ENCODE measurements at places on chromosomes 6 and 20.

GRCh38 chr20:15200147-15200565 is 862.7 kb upstream of the FLRT3 start:
- no peak for DNase-seq

DNA sequence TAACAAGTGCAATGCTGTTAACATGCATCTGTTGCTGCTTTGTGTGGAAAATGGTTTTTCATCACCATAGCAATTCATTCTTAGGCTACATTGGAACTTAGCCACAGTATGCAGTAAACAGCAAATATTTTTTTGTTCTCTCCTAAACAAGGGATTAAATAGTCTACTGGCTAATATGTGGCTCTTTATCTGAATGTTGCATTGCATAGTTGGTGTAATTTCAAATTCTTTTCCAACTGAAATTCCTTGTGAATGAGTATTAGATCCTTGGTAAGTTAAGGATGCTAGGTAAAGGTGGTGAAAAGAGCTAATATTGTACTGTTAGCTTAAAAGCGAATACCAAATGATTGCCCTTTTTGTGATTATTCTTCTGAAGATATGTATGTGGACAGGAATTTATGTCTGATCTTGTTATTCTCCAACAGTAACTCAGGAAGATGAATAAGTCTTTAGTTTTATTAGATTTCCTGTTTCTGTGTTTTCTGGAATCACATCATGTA is 958 bp downstream of the MLIP start:
- DNase-seq: no peak

DNA sequence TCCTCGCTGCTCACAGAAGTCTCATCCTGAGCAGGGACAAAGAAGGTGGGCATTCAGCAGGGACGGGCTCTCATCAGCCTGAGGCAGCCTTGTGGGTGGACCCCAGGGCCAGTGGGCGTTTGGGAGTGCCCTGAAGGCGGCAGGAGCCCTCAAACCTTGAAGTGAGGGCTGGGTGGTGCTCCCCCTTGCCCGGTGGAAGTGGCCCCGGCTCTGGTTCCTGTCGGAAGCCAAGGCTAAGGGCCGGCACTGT is 110.5 kb downstream of the NOL4L start:
- DNase-seq: no peak

DNA sequence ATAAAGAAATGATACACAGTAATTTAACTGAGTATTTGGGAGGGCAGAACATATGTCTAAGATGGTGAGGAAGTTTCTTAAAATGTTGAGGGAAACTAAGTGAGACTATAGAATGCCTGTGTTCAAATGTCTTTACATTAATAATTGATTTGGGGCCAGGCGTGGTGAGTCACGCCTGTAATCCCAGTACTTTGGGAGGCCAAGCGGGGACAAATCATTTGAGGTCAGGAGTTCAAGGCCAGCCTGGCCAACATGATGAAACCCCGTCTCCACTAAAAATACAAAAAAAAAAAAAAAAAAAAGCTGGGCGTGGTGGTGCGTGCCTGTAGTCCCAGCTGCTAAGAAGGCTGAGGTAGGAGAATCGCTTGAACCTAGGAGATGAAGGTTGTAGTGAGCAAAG is 66.7 kb downstream of the THEMIS start:
- DNase-seq: no peak

GRCh38 chr6:123838505-123839234 is 35.0 kb downstream of the NKAIN2 start:
- no peak for DNase-seq

- peak; percentile 50 for DNase-seq
Measured at GRCh38 chr20:31967830-31968249, at the start of gene XKR7. Gene XKR7, plus strand, starts transcription at chr20:31968151. Its CDS starts 25 bp downstream, at chr20:31968176.

- DNase-seq: no peak
Measured at GRCh38 chr6:166262743-166263515, 45.3 kb downstream of the PRR18 start.

DNA sequence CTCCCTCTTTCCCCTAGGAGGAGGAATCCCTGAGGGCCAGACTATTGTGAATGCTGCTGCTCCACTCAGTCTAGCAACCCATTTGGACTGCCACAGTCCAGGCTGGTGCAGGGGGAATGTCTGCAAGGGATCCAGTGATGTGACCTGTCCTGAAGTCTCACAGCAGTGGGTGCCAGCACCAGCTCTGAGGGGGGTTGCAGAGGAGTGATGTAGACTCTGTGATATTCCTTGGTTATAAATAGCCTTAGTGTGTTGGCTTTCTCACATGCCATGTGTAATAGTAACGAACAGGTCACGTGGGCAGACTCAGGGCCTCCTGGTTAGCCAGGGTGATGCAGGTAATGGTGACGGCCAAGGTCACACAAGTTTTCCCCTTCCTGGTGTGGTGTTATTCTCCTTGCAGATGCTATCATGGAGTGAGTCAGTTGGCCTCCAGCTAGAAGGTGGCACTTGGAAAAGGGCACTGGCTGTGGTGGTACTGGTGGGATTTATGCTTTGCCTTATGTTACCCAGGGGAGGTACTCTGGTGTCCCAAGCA is 404.4 kb downstream of the UTRN start:
- DNase-seq: no peak

DNA sequence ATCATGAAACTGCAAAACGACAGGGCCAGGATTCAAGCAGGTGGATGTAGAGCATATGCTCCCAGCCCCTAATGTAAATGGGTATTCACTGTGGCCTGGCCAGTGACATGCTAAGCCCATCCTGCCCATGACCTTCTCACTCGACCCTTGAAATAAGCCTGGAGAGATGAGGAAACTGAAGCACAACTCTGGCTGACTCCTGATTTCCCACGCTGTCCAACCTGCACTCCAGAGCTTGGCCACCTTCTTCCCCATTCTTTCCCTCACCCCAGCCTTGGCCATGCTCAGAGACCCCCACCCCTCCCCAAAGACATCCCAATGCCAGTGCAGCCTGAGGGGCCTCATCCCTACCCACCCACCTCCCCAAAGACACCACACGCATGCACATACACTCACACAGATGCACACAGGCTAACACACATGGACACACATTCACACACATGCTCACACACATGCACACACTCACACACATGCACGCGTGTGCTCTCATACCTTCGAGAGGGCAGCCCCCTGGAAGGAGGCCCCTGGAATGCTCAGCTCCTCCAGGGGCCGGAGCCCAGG is 12.4 kb downstream of the TFEB start:
- no peak for DNase-seq

DNA sequence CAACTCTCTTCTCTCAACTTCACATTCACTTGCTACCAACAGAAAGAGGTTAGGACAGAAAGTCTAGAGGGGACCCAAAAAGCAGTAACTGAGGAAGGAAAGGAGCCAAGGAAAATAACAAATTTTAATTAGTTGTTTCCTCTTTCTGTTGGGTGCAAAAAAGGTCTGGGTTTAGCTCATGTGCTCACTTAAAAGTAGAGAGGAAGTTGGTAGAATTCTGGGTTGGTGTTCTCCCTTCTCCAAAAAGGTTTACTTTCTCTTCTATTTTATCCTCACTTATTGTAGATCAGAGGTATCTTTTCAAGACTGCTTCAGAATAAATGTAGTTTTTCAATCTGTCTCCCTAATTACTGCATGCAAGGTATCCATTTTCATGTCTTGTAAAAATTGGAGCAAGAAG is 42.8 kb downstream of the MAP3K7 start:
- DNase-seq: no peak

GRCh38 chr20:19757487-19758132 is 448 bp upstream of the RIN2 start:
- no peak for DNase-seq

GRCh38 chr20:13277663-13278295 is 56.7 kb downstream of the ISM1 start:
- no peak for DNase-seq

- DNase-seq: no peak
Measured at GRCh38 chr6:98957450-98957849, 9.7 kb upstream of the FBXL4 start.

GRCh38 chr6:56539527-56540105 is 103.1 kb downstream of the DST start:
- no peak for DNase-seq

- no peak for DNase-seq
Measured at GRCh38 chr20:47195573-47195972, 160.9 kb downstream of the ZMYND8 start.

GRCh38 chr20:17641993-17642392 is 40.0 kb downstream of the RRBP1 start:
- DNase-seq: no peak

GRCh38 chr6:159828074-159828473 is 28.0 kb downstream of the PNLDC1 start:
- DNase-seq: no peak

DNA sequence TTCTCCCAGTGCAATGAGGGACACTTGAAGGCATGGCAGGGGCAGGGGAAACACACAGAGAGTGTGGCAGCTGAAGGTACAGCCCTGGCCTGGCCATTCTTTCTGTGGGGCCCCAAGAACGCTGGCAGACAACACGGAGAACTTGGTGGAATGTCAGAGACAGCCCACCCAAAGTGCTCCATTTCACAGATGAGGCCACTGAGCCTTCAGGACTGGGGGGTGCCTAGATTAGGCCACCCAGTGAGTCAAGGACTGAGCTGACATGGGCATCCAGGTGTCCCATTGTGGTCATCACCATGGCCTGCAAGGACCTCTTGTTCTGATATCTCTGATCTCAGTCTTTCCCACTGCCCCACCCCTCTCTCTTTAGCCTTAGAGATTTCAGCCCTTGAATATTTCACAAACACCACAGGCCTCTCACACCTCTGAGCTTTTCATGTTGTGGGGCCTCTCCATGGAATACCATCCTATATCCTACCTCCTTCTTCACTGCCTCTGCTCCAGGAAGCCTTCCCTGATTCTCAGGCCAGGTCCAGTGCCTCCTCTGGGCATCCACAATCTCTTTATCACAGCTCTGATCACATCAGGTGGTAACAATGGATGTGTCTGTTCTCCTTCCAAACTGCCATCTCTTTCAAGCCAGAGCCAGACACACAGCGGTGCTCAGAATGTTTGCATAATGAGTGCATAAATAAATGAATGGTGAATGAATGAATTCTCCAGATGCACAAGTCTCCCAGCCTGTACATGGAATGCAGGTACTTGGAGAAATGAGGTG is 2.0 kb upstream of the RSPO4 start:
- DNase-seq: no peak

DNA sequence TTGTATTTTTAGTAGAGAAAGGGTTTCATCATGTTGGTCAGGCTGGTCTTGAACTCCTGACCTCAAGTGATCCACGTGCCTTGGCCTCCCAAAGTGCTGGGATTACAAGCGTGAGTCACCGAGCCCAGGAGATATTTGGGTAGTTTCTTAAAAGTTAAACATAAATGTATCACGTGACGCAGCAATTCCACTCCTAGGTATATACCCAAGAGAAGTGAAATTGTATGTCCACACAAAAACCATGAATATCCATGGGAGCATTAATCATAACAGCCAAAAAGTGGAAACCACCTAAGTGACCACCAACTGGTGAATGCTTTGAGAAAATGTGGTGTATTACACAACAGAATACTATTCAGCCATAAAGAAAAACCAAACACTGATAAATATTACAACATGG is 164.8 kb downstream of the MRPL14 start:
- DNase-seq: no peak

DNA sequence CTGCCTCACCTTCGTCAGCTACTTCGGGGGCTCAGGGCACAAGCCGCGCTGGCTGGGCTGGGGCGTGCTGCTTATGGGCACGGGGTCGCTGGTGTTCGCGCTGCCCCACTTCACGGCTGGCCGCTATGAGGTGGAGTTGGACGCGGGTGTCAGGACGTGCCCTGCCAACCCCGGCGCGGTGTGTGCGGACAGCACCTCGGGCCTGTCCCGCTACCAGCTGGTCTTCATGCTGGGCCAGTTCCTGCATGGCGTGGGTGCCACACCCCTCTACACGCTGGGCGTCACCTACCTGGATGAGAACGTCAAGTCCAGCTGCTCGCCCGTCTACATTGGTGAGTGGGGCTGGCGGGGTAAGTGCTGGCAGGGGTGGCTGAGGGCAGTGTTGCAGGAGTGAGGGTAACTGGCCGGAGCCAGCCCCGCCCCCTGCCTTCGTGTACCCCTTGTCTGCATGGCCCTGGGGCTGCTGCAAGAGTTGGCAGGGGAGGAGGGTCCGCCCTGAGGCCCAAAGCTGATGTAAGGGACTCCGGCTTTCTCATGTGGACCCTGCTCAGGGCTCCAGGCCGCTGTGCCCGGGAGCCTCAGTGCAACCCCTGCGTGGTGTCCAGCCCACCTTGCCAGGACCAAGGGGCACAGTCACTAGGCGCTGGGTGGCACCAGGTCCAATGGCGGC is 14.8 kb downstream of the SLCO4A1 start:
- no peak for DNase-seq

DNA sequence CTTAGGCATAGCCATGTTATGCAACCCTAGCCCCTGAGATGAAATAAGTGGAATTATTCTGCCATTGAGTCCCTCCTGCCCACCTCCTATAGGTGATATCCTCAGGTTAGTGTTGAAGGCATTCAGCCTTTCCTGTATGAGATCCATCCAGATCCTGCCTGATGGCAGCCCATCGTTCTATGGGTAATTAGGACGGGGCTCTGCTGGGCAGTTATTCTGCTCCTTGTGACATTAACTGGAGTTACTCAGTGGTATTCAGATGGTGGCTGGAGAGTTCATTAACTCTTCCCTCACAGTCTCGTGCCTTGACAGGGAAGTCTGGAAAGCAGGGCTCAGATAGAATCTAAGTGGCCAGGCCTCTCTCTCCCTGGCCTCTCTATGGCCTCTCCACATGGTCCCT is 9.3 kb upstream of the GMDS start:
- no peak for DNase-seq

DNA sequence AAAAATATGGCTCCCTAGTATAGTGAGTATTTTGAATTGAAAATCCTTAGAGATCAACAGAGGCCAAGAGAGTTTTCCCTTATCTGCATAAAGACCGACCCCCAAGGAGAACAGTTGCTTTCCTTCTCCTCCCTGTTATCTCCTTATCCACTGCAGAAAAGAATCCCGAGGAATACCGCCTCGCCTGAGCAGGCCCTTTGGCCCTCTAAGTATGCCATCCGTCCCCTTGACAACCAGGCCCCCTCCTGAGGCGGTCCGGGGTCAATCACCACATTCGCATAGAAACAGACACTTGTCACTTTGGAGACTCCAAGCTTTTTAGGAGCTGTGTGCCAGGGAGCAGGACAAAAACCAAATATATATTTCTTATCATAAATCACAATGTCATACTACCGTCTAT is 15.9 kb upstream of the GGTLC1 start:
- no peak for DNase-seq

DNA sequence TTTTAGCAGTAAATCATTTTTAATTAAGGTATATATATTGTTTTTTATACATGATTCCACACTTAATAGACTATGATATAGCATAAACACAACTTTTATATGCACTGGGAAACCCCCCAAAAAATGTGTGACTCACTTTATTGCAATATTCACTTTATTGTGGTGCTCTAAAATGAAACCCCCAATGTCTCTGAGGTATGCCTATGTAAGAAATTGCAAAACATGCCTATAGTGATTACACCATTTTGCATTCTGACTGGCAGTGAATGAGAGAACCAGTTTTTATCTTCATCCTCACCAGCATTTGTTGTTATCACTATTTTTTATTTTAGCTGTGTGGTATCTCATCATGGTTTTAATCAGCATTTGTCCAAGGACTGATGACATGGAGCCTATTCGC is 8.5 kb upstream of the CST11 start:
- DNase-seq: no peak

Data from K562 (cell line).